DMS53 (cell line): ENCODE measurements at places on chromosomes 4 and X.

GRCh38 chr4:54229631-54230483 lies 764 bp downstream of the PDGFRA start:
- peak; percentile 46 for DNase-seq

- peak; percentile 38 for DNase-seq
Observed at GRCh38 chr4:107616838-107617389, 103.1 kb downstream of the PAPSS1 start.

DNA sequence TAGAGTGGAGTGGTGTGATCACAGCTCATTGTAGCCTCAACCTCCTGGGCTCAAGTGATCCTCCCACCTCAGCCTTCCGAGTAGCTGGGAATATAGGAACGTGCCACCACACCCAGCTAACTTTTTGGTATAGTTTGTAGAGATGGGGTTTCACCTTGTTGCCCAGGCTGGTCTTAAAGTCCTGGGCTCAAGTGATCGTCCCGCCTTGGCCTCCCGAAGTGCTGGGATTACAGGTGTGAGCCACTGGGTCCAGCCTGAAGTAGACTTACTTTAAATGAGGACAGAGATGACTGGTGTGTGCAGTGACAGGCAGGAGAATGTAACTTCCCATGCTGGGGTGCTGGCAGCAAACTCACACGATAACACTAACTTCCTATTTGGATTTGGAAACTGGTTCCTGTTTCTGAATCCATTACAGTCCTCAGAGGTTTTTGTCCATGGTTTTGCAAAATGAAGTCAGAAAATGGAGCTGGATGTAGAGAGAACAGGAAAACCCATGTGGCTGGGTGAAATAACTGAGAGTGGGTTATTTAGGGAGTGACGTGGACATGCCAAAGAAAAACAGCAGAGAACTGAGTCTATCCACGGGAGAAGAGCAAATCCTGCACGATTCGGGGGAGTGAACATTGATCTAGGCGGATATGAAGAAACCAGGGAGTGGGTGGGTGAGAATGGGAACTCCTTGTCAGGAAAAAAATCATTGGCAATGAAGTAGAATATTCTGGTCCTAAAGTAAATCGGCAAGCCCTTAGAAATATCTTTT lies 95.6 kb downstream of the GATB start:
- DNase-seq: no peak

DNA sequence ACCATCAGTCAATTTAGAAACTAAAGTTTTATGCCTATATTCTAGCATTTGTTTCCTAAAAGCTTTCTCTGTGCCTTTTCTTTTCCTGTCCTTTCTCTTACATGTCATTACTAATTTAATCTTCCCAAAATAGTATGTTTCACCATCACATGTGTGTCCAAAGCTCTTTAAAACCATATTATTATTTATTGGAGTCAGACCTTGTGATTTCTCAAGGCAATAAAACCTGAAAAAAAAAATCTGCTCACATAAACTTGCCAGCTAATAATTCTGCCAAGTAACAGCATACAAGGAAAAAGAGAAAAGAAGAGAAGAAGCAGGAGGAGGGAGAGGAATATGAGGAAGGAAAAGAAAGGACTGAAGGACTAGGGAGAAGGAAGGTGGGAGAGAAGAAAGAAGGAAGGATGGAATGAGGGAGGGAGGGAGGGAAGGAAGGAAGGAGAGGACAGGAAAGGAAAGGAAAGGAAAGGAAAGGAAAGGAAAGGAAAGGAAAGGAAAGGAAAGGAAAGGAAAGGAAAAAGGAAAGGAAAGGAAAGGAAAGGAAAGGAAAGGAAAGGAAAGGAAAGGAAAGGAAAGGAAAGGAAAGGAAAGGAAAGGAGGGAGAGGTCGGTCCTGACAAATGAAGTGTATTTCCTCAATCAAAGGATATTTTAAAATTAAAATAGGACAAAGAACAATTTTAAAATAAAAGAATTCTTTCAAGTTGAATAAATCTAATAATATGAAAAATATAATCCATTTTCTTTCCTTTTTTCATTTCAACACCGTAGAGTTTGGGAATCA lies 57.4 kb downstream of the ANTXR2 start:
- DNase-seq: no peak
